ENCODE measurements at places on chromosomes 2 and 18. TPM values are rescaled to one million over a fixed set of nuclear protein-coding genes. Genes with fewer than 3 reads are reported as not detected.

NMUR1 gene
- 0.14 TPM for total RNA-seq

GRCh38 chr2:134027980-134028379 is 225.9 kb upstream of the MGAT5 start:
- DNase-seq = no peak

PLB1 gene
- 1.6 TPM for total RNA-seq

DNA sequence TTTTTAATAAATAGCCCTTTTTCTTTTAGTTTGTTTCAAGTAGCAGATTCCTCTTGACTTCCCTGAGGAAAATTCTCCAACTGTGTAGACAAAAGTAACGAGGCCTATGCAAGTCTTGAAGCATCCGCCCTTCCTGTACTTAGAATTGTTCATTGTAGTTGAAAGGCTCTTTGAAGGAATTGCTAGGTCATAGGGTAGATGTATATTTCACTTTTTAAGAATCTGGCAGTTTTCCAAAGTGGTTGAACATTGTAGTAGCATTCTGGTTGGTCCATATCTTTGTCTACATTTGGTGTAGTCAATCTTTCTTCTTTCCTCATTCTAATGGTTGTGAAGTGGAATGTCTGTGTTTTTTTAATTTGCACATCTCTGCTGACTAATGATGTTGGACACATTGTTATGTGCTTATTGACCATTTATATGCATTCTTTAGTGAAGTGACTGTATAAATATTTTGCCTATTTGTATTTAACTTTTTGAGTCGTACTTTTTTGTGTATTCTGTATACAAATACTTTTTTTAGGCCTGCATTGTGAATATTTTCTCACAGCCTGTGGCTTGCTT is 5.6 kb upstream of the SERPINB11 start:
- no peak for DNase-seq

DNA sequence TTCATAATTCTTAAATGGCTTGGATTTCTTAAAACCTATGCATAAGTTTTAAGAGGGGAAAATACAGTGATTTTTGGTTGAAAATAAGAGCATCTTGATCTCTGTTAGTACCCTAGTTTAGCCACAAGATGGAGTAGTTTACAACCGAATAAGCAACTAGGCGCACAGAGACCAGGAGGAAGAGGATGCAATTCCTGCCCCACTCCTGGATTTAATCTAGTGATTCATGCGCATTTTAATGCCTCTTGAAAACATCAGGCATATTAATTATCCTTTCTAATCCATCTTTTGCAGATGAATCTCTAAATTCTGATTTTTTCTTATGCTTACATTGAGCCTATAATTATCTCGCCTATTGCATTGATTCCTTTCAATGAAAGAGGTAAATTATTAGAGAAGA is 76.7 kb downstream of the MRPS9 start:
- no peak for DNase-seq

DNA sequence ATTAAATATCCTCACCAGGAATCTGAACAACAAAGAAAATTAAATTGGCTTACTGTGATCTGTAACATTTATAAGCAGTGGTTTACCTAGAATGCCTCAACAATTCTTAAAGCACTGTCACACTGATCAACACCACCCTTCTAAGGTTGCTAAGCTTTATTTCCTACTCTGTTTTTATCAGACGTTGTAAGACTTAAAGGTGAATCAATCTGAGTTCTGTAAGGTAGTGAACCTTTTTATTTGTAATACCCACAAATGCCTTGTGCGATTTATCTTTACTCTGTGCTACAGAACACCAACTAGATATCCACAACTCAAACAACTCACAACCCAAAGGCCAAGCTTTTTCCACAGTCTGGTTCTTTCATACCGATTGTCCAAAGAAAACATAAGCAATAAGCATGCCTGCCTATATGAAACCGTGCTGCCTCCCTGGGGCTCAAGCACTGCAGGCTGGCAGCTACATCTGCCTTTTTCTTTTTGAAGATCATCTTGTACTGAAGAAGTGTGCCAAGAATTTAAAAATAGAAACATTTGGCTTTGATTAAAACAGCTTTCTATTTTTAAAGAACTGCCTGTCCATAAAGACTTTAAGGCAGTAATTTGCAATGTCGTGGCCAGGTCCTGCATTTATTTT is 490.7 kb downstream of the NUP35 start:
- no peak for DNase-seq

DNA sequence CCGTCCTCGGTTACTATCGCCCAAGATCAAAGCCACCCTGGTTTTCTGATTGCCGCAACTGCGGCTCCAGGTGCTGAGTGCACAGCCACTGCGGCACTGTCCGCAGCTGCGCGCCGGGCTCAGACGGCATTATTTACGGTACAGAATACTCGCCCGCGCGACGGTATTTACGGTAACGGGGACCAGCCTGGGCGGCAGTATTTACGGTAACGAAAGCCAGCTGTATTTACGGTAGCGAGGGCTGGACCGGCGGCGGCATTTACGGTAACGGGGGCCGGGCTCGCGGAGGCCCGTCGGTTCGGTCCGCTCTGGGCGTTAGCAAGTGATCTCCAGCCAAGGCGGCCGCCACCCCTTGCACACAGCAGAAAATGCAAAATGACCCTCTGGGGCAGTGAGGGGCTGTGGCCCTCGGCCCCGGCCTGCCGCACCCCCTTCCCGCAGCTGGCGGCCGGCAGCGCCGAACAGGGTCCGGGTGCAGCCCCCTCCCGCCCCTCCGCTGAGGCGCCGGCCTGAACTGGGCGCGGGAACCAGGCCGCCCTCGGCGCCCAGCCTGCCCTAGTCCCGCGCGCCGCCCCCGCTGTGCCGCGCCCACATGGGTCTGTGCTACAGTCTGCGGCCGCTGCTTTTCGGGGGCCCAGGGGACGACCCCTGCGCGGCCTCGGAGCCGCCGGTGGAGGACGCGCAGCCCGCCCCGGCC is at the start of gene GNAL:
Gene GNAL (plus strand): TSS at position 293 of the 697 bp plus-strand sequence. CDS start 300 bp downstream, at position 593.
- DNase-seq = peak; percentile 20

TOGARAM2 gene
- total RNA-seq = 2.3 TPM

DNA sequence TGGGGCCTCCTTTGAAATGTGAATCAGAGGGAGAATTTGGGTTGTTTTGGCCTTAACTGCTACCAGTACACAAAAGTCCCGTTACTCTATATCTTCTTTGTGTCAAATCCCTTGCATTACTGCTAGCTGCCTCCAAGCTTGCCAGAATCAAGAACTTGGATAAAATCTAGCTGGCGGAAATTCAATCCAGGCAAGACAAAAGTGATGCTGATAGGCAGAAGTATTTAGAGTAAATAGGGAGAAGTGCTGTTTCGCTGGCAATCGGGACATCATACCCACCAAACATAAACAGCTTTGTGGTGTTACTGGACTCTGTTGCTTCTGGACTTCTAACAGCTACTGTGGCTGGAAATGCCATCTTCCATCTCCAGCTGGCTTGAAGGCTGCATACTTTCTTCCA is 2.5 kb downstream of the IFIH1 start:
- no peak for DNase-seq

DNA sequence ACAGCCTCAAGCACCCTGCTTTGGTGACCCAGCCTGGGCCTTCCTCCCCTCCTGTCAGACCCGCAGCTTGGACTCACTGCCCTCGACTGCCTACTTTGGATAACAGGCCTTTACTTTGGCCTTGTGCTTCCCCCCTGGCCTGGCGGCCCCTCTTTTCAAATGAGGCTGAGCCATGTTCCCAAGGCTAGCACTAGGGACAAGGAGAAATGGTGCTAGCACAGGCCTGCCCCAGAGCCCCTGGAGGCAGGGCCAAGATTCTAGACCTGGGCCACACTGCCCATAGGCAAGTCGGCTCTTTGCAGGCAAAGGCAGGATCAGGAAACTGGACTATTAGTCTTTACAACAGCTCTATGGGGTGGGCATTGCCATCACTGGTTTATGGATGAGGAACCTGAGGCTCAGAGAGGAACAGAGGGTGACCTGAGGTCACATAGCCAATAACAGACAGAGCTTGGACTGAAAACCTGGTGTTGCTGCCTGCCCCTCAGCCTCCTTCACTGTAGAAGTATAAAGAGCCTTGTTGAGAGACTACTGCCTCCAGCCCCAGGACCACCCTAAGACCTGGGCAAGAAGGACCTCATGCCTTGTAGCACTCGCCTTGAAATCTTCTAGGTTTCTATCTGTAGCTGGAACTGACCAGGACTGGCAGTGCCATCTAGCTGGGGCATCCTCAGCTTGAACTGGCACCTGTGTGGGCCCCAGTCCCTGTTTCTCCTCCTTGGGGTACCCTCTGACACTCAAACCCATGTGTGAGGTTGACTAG is 266.3 kb downstream of the DYSF start:
- no peak for DNase-seq

GRCh38 chr2:144377914-144378313 is 142.0 kb downstream of the ZEB2 start:
- DNase-seq = no peak

- no peak for DNase-seq
These were observed 87.1 kb downstream of the GFPT1 start for GRCh38 chr2:69299772-69300516.

SLC14A1 gene
- 5.3 TPM for total RNA-seq

- no peak for DNase-seq
These were observed 801.2 kb upstream of the PIK3C3 start for GRCh38 chr18:41153871-41154270.

- no peak for DNase-seq
These were observed 24.6 kb downstream of the FECH start for GRCh38 chr18:57561728-57562423.

TRIM43 gene
- not detected for total RNA-seq

DNA sequence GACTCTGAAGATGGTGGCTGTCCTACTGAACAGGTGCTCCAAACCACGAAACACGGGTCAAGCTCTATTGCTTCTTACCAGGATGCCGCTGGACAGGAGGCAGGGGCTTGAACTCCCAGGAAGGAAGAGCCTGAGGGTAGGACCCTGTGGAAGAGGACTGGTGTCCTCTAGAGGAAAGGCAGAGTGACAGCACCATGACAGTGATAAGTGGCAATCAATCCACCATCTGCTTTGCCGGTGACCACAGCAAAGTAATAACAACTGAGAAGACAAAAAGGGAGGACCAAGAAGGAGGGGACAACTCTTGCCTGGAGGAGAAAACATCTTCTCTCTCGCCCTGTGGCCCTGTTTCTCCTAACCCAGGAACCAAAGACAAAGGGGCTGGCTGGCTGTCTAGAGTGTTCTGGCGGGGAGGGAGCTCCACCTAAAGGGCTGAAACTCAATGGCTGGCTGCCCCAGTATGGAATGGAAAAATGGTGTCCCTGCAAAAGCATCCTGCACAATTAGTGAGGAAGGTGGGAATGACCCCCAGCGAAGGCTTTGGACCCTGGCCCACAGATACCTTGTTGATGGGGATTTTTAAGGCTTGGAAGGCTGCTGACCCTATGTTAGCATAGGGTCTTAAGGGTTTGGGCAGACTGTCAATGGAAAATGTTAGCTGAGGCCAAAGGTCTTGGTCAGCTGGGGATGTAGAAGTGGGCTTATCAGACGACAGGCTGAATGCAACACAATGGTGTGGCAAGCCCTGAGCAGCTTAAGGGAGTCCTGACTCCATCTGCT is 35.4 kb downstream of the PROC start:
- no peak for DNase-seq

DNA sequence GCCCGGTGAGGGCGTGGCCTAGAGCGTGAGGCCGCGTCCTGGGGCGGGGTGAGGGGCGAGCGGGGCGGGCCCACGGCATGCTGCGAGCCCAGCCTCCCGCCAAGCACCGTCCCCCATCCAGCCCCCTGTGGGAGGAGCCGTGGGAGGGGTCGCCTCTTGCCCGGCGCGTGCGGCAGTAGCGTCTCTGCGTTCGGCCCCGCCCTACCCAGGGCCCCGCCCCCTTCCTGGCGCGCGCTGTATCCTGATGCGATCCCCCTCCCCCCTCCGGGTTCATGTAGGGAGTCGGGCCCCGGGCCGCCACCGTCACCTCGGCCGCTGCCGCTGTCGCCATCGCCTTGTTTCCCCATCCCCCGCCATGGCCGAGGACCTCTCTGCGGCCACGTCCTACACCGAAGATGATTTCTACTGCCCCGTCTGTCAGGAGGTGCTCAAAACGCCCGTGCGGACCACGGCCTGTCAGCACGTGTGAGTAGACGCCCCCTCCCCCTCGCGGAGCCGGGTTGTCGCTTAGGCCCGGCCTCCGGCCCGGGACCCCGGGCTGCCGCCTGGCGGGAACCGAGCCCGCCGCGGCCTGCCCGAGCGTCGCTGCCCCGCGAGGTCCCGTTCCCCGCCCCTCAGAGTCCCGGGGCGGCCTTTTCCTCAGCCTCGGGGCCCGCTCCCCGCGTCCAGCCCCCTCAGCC is 888 bp downstream of the RNF138 start:
- peak; percentile 100 for DNase-seq

- no peak for DNase-seq
These were observed 34.9 kb downstream of the SLC38A11 start for GRCh38 chr2:164920430-164920829.

GRCh38 chr2:212015588-212015987 is 523.0 kb downstream of the ERBB4 start:
- DNase-seq = no peak

DNA sequence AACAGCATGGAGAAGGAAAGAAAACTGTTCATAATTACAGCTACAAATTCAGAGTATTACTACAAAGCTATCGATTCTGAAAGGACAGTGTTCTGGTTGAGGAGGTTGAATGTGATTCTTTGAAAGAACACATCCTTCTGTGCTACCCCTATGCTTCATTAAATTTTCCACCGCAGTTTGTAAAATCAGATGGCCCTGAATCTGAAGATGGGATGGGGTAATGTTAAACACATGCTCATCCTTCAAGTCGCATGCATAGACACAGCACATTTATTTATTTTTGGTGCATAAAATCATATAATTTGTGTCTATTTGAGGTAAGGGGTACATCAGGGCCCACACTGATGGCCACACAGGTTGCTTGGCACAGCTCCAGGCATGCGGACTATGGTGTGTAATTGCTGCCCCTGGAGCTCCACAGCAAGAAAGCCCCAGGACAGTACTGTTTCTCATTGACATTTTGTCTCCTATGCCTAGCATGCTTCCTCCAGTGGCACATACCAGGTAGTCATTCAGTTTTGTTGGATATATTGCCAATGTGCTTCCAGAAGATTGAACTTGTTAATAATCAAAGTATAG is 238.8 kb upstream of the TANK start:
- DNase-seq = no peak

DNA sequence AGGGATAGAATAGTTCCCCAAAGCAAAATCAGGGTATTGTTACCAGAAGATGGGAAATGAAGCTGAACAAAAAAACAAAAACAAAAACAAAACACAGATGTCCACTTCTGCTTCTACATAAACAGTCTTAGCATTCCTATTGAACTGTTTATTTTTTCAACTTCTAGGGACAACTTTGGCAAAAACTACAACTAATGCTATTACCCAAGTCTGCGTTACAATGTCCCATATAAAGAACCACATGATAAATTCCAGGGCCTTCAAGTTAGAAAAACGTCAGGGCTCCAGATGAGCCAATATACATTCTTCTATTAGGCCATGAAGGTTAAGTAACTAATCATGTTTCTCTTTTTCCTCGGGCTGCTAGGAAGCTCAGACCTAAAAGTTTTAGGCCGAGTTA is 16.9 kb downstream of the PID1 start:
- no peak for DNase-seq

REG1B gene
- not detected for total RNA-seq
